Uterine smooth muscle cell (primary cell): ENCODE measurements at places on chromosomes 16 and 17. TPM values are rescaled to one million over a fixed set of nuclear protein-coding genes. Genes with fewer than 3 reads are reported as not detected.

PITPNM3 gene
- 0.37 and 0.55 TPM in 2 replicates for total RNA-seq

CDH11 gene
- total RNA-seq: 138 and 151 TPM in 2 replicates

ORAI3 gene
- total RNA-seq: 24.9 and 35.2 TPM in 2 replicates

CACNG5 gene
- total RNA-seq: not detected in 2 replicates

STH gene
- not detected in 2 replicates for total RNA-seq

C16orf74 gene
- 18.6 and 26.5 TPM in 2 replicates for total RNA-seq

MT3 gene
- 0.44 TPM in 1 of 2 replicates, not detected in the other for total RNA-seq

PRSS36 gene
- total RNA-seq: 0.33 and 0.75 TPM in 2 replicates

DUSP3 gene
- total RNA-seq: 55.0 and 65.4 TPM in 2 replicates

SLC2A4 gene
- under 0.01 TPM in 2 replicates for total RNA-seq

SLFN12L gene
- under 0.01 and 0.11 TPM in 2 replicates for total RNA-seq

PYDC1 gene
- total RNA-seq: not detected in 2 replicates

KRTAP9-2 gene
- not detected in 2 replicates for total RNA-seq

GPRC5B gene
- total RNA-seq: 0.55 and 1.1 TPM in 2 replicates

CD19 gene
- not detected in 2 replicates for total RNA-seq

SALL1 gene
- 3.9 and 6.0 TPM in 2 replicates for total RNA-seq

PRM2 gene
- total RNA-seq: not detected in 2 replicates

SLC52A1 gene
- under 0.01 and 0.37 TPM in 2 replicates for total RNA-seq

KCNJ2 gene
- 2.8 and 6.6 TPM in 2 replicates for total RNA-seq

DCXR gene
- 47.3 and 55.2 TPM in 2 replicates for total RNA-seq

TNP2 gene
- not detected in 2 replicates for total RNA-seq

CFDP1 gene
- total RNA-seq: 59.5 and 80.5 TPM in 2 replicates

COA3 gene
- total RNA-seq: 58.2 and 72.0 TPM in 2 replicates

C16orf89 gene
- total RNA-seq: 0.12 and 0.22 TPM in 2 replicates

KRTAP1-1 gene
- total RNA-seq: 0.55 and 0.87 TPM in 2 replicates

HSF4 gene
- 5.2 and 14.0 TPM in 2 replicates for total RNA-seq

TEKT5 gene
- not detected in 2 replicates for total RNA-seq

CPNE2 gene
- total RNA-seq: 14.6 and 20.4 TPM in 2 replicates

TMEM220 gene
- total RNA-seq: 2.5 and 3.4 TPM in 2 replicates

HOXB5 gene
- total RNA-seq: not detected in 2 replicates

MSLN gene
- under 0.01 and 0.12 TPM in 2 replicates for total RNA-seq

SPATA22 gene
- not detected in 2 replicates for total RNA-seq

IL34 gene
- 2.0 and 6.2 TPM in 2 replicates for total RNA-seq

TPSB2 gene
- total RNA-seq: not detected in 2 replicates

PRCD gene
- 2.4 and 5.2 TPM in 2 replicates for total RNA-seq

TSPOAP1 gene
- total RNA-seq: 0.44 and 4.0 TPM in 2 replicates
